ENCODE measurements at places on chromosomes 7 and 10. TPM values are rescaled to one million over a fixed set of nuclear protein-coding genes. Genes with fewer than 3 reads are reported as not detected.

The KLF6 gene
- total RNA-seq: 62.0 TPM

The OPN1SW gene
- not detected for total RNA-seq

The GJD4 gene
- total RNA-seq: not detected

The HOXA6 gene
- total RNA-seq: not detected

The ASZ1 gene
- total RNA-seq: not detected

The AGR2 gene
- total RNA-seq: not detected

The LRRC4 gene
- 3.3 TPM for total RNA-seq

The CACNA2D1 gene
- 48.1 TPM for total RNA-seq

The SNX10 gene
- 1.1 TPM for total RNA-seq

The HOXA3 gene
- 0.72 TPM for total RNA-seq

The PNLIPRP2 gene
- not detected for total RNA-seq

The NXPH1 gene
- not detected for total RNA-seq

The AFAP1L2 gene
- total RNA-seq: 4.5 TPM

The THSD7A gene
- 1.0 TPM for total RNA-seq

The ADAMTS14 gene
- total RNA-seq: 0.10 TPM

The NRCAM gene
- total RNA-seq: 0.62 TPM

The SMKR1 gene
- not detected for total RNA-seq

The UTF1 gene
- not detected for total RNA-seq

The HIF1AN gene
- total RNA-seq: 54.6 TPM

The CALML5 gene
- not detected for total RNA-seq

The GIMAP8 gene
- total RNA-seq: 16.2 TPM

The MSS51 gene
- 2.9 TPM for total RNA-seq

The GPR37 gene
- total RNA-seq: not detected

The COL26A1 gene
- total RNA-seq: not detected

The LEP gene
- total RNA-seq: 0.42 TPM

The STAMBPL1 gene
- total RNA-seq: 2.4 TPM

The MSMB gene
- total RNA-seq: not detected

The OR2A5 gene
- total RNA-seq: not detected

The DKK1 gene
- not detected for total RNA-seq

The PRXL2A gene
- total RNA-seq: 119 TPM

The SORCS1 gene
- 2.3 TPM for total RNA-seq

The AUTS2 gene
- total RNA-seq: 7.9 TPM

The NSMCE4A gene
- total RNA-seq: 30.3 TPM

The TPK1 gene
- total RNA-seq: 4.9 TPM

The TBATA gene
- total RNA-seq: not detected

The AP5Z1 gene
- 10.5 TPM for total RNA-seq

The FAM25A gene
- total RNA-seq: not detected
